Hair follicle dermal papilla cell (primary cell): ENCODE measurements at places on chromosomes 1 and 21. TPM values are rescaled to one million over a fixed set of nuclear protein-coding genes. Genes with fewer than 3 reads are reported as not detected.

Gene CFAP45
- total RNA-seq: 0.12 and 0.16 TPM in 2 replicates

Gene MMEL1
- 1.2 TPM in 1 of 2 replicates, not detected in the other for total RNA-seq

Gene IL22RA1
- 0.12 TPM in 1 of 2 replicates, not detected in the other for total RNA-seq

Gene HES4
- total RNA-seq: 0.49 and 1.3 TPM in 2 replicates

Gene ACOT7
- total RNA-seq: 12.0 and 17.7 TPM in 2 replicates

Gene FCRL3
- total RNA-seq: not detected in 2 replicates

Gene LRRC8B
- 5.5 and 10.0 TPM in 2 replicates for total RNA-seq

Gene GFI1
- under 0.01 TPM in 1 of 2 replicates, not detected in the other for total RNA-seq

Gene NEXN
- 5.4 and 9.6 TPM in 2 replicates for total RNA-seq

Gene AMY1A
- not detected in 2 replicates for total RNA-seq

Gene FMO2
- total RNA-seq: 6.2 and 12.0 TPM in 2 replicates

Gene ACTL8
- not detected in 2 replicates for total RNA-seq

Gene LRRC7
- total RNA-seq: 0.12 and 0.16 TPM in 2 replicates

Gene MPZ
- total RNA-seq: 0.32 and 0.49 TPM in 2 replicates

Gene S100A9
- total RNA-seq: 0.49 TPM in 1 of 2 replicates, not detected in the other

Gene TSPAN1
- total RNA-seq: 0.65 and 1.2 TPM in 2 replicates

Gene PGD
- total RNA-seq: 229 and 277 TPM in 2 replicates

Gene NES
- total RNA-seq: 28.1 and 28.2 TPM in 2 replicates

Gene TAS1R3
- 0.32 and 0.36 TPM in 2 replicates for total RNA-seq

Gene FCER1G
- 0.97 TPM in 1 of 2 replicates, not detected in the other for total RNA-seq

Gene GJB3
- total RNA-seq: 0.12 and 0.16 TPM in 2 replicates

Gene AZIN2
- 6.7 and 14.0 TPM in 2 replicates for total RNA-seq

Gene ADORA3
- total RNA-seq: not detected in 2 replicates

Gene CA14
- total RNA-seq: not detected in 2 replicates

Gene TSEN15
- 36.0 and 42.3 TPM in 2 replicates for total RNA-seq

Gene PGBD2
- 3.3 and 4.7 TPM in 2 replicates for total RNA-seq

Gene DCST2
- not detected in 2 replicates for total RNA-seq

Gene BMP8B
- not detected in 2 replicates for total RNA-seq

Gene TMEM200B
- total RNA-seq: 28.6 and 31.3 TPM in 2 replicates

Gene KCND3
- 9.7 and 18.7 TPM in 2 replicates for total RNA-seq

Gene RIMKLA
- total RNA-seq: not detected in 2 replicates

Gene GPR157
- 3.1 and 6.9 TPM in 2 replicates for total RNA-seq

Gene CENPS
- total RNA-seq: 10.9 and 11.2 TPM in 2 replicates

Gene MAP3K7CL
- 4.1 and 7.3 TPM in 2 replicates for total RNA-seq

Gene NECTIN4
- 0.12 and 0.49 TPM in 2 replicates for total RNA-seq

Gene BECN2
- total RNA-seq: not detected in 2 replicates

Gene TMEM240
- 4.7 and 6.7 TPM in 2 replicates for total RNA-seq

Gene OVAAL
- total RNA-seq: not detected in 2 replicates

Gene TBX19
- 2.4 and 3.5 TPM in 2 replicates for total RNA-seq

Gene SSBP3
- total RNA-seq: 19.8 and 25.2 TPM in 2 replicates

Gene L1TD1
- total RNA-seq: 0.97 and 1.7 TPM in 2 replicates

Gene HSF2BP
- 0.97 and 2.3 TPM in 2 replicates for total RNA-seq

Gene PGLYRP3
- not detected in 2 replicates for total RNA-seq

Gene MIS18A
- 2.3 and 2.4 TPM in 2 replicates for total RNA-seq

Gene LCK
- total RNA-seq: not detected in 2 replicates

Gene OXCT2
- total RNA-seq: 1.8 and 2.7 TPM in 2 replicates

Gene ALX3
- 0.36 and 1.9 TPM in 2 replicates for total RNA-seq

Gene SPRR1A
- total RNA-seq: not detected in 2 replicates

Gene NUP210L
- total RNA-seq: 0.12 and 0.16 TPM in 2 replicates

Gene CRYBG2
- not detected in 2 replicates for total RNA-seq

Gene SHISAL2A
- 0.16 TPM in 1 of 2 replicates, not detected in the other for total RNA-seq

Gene CFHR4
- not detected in 2 replicates for total RNA-seq

Gene NR1I3
- not detected in 2 replicates for total RNA-seq

Gene ACTN2
- 0.65 TPM in 1 of 2 replicates, not detected in the other for total RNA-seq

Gene SIM2
- 0.24 and 7.3 TPM in 2 replicates for total RNA-seq

Gene EPHA10
- not detected in 2 replicates for total RNA-seq

Gene CD1E
- not detected in 2 replicates for total RNA-seq

Gene PSRC1
- total RNA-seq: 3.0 and 5.0 TPM in 2 replicates
